ENCODE measurements at places on chromosomes 16 and 17.

GRCh38 chr17:45740553-45741330 lies 43.4 kb upstream of the CRHR1 start:
- no peak for DNase-seq

GRCh38 chr17:1180958-1181752 lies 1.4 kb upstream of the ABR start:
- no peak for DNase-seq

DNA sequence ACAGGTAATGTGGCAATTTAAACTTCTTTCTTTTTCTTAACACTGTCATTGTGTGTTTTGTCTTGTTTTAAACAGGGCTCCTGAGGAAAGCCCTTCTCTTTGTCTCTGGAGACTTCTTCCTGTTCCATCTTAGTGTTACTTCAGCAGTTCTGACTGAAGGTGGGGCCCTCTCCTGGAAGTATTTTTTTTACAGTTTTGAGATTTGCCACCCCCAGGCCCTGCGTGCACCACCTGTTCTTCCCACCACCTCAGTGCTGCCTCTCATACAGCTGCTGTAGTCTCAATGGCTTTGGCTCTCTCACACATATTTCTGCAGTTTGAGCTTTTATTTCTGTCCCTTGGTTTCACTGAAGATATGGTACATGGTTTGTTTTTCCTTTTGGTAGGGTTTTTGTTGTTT lies 52.5 kb upstream of the ALDH3A1 start:
- DNase-seq: no peak

GRCh38 chr17:7107012-7107754 lies 7.4 kb downstream of the ASGR2 start:
- DNase-seq: no peak

DNA sequence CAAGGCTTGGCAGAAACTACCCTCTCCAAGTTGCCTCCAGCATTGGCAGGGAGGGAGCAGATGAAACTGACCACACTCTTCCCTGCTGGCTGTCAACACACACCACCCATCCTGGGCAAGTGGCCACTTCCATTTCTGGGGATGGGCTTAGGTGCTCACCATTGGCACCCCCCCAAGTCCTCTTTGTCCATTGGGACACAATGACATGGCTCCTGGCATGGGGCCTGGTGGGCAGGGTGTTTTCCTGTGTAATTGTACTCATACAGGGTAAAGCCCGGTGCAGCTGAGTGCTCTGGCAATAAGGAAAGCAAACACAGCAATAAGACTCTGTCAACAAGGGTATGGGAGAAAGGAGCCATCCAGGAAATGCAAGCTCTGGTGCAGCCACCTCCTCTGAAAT lies 22.6 kb downstream of the SCNN1B start:
- DNase-seq: no peak

Measured in stimulated activated CD8-positive, alpha-beta memory T cell treated with anti-CD3 and anti-CD28 coated beads, Interleukin-15, amount 100 ng/mL, for 4 hours (primary cell).